GM06990 (cell line): ENCODE measurements at places on chromosomes 7 and 10.

DNA sequence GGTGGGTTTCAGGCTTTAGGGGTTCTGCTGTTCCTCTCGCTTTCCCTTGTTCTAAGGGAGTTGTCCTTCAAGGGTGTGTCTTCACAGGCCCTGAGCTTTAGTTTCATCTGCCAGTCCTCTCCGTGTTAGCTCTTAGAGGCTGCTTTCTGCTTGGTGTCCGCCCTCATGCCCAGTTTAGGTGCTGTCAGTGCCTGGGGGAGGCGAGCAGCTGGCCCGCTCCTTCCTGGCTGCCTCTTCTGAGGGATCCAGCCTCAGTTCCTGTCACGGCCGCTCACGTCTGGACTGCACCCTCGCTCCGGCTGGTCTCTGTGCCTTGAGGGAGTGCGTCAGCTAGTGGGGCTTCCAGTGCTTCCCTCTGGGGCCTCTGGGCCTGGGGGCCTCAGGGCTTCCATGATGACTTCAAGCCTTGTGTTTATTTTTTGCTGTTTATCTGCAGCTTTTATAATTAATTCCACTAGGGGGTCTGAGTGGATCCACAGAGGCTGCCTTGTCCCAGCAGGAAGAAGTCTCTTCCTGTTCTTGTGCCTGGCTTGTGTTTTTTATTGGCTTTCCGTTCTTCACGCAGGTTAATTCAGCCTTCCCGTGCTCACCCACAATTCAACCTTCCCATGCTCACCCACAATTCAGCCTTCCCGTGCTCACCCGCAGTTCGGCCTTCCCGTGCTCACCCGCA lies 33.0 kb downstream of the WDR37 start:
- DNase-seq = no peak

GRCh38 chr10:119761106-119761505 lies 35.3 kb downstream of the INPP5F start:
- no peak for DNase-seq

- no peak for DNase-seq
Measured at GRCh38 chr10:16968416-16969041, 151.3 kb upstream of the RSU1 start.

DNA sequence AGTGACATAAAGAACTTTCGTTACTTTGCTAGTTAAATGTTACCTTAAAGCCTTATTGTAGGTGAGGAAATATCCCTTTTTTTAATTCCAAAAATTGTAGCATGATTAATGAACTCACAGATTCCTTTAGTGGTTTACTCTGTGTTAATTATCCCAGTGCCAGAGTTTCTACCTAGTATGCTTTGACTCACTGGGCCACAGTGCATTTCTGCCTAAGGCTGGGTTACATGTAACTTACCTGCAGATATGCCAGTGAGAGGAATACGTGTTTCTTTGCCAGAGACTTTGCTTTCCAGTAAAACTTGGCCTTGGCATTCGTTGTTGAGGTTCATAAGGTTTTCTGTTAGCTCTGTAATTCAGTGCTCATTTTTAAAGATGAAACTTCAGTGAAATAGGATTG lies 380.8 kb upstream of the LRGUK start:
- DNase-seq = no peak

- no peak for DNase-seq
Measured at GRCh38 chr7:35246819-35247218, 7.1 kb downstream of the TBX20 start.

GRCh38 chr10:34808801-34809745 lies 6.0 kb downstream of the PARD3 start:
- peak; percentile 46 for DNase-seq
